Posterior vena cava (tissue), 2 donors: ENCODE measurements at places on chromosomes 12 and 14.

- DNase-seq: peak; percentile 85
These were observed 21.0 kb upstream of the RNASE2 start for GRCh38 chr14:20934148-20934762.

DNA sequence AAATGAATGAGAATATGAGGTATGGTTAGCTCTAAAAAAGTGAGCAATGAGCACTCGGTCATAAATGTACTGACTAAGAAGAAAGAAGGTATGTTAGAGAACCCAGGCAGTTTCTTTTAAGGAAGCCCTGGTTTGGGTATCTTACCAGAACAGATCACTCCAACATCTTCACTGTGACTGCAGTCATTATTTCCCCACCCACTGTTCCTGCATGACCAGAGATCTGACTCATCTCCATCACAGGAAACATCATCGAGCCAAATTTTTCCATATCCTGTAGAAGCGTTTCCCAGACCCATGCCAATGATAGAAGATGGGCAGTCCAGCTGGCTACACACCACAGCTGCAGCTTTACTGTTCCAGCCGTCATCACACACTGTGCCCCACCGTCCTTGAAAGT lies 48.0 kb downstream of the CD163L1 start:
- no peak for DNase-seq

GRCh38 chr12:12221560-12221959 lies 45.3 kb downstream of the LRP6 start:
- no peak for DNase-seq

GRCh38 chr14:100608586-100609330 lies 21.5 kb upstream of the BEGAIN start:
- DNase-seq: peak; percentile 52

GRCh38 chr12:82874945-82875344 lies 188.2 kb downstream of the TMTC2 start:
- DNase-seq: no peak
